ENCODE measurements at places on chromosomes 5 and 9.
A peak's percentile ranks its signal among the peaks of the same experiment; 100 is the strongest.

DNA sequence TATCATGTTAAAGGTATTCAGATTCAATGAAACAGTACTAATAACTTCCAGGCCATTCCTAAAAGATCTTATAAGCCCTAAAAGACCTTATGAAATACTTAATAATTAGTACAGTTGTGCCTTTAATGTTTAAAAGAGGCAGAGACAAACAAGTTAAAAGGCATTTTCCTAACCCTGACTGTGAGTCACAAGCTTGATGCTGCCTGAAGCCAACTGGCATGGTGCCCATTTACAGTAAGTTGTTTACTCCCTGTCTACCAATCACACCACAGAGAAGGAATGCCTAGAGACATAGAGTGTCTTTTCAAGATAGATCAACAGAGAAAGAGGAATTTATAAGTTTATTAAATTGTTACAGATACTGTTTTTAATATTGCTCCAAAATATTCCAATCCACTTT is 47.8 kb downstream of the NR3C1 start:
- peak; percentile 37 for DNase-seq

DNA sequence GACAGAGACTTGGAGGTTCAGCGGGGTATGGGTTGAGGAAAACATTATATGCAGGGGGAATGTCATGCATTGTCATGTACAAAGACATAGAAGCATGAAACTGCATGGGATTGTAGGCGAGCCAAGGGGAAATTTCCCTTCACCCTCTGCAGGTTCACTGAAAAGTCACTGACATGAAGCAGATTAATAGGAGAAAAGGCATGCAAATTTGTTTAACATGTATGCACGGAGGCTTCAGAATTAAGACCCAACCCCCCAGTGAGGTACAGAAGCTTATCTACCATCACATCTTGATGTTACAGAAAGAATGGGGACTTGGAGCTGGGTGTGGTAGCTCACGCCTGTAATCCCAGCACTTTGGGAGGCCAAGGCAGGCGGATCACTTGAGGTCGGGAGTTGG is 18.5 kb downstream of the NIM1K start:
- DNase-seq: no peak

- DNase-seq: no peak
Observed at GRCh38 chr9:87119328-87119881, 172.1 kb upstream of the GAS1 start.

- DNase-seq: no peak
Observed at GRCh38 chr9:98361645-98362044, 106.2 kb upstream of the TBC1D2 start.

DNA sequence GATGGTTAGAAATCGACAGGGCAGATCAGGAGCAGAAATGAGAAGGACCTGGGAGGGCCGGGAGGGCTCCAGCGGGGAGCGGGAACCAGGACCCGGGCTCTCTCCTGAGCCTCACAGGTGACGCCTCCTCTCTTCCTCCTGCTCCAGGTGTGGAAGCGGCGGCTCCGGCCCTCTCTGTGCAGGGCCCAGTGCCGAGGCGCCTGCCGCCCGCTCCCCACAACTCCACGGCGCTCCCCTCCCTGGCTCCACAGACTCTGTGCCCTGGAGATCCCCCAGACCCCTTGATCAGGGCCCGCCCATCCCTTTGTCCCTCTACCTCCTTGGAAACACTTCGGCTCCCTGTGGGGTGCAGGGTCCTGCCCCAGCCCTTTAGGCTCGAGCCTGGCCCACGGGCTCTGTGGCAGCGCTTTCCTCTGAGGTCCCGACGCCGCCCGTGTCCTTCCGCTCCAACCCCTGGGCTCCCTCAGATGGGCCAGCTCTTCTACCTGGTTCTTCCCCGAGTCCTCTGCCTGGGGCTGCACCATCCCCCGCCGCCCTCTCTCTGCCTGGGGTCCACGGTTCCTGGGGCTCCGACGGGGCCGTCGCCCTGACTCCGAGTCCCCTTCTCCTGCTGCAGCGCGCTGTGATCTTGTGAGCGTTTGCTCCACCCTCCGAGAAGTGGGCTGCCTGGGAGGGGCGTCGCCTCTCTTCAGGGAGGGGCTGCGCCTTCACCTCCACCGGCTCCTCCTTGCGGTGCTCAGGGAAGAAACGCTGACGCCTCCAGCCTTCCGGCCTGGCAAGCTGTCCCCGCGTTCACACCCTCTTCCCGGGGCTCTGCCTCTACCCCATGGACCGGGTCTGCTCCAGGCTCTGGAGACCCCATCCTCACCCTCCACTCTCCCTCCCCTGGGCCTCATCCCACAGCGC is 22.4 kb upstream of the SLC6A3 start:
- DNase-seq: no peak

GRCh38 chr5:107121793-107122519 is 548.8 kb downstream of the EFNA5 start:
- no peak for DNase-seq

GRCh38 chr9:95808011-95808410 is 67.5 kb upstream of the ERCC6L2 start:
- DNase-seq: no peak

DNA sequence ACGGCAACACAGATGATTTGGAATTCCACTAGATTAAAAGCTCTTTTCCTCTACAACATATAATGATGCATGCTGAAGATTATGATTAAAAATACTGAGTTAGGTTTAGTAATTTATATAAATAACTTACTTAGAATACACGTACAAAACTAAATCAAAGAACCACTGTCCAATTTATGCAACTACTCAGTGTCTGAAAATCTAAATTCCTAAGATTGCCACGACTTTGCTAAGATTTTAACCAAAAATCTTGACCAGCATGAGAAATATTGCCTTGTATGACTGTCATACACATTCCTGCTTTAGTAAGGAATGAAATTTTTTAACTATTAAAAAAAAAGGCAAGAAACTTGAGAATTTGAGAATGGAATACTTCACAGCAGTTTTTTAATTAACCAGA is 292.4 kb downstream of the ZNF608 start:
- DNase-seq: no peak

GRCh38 chr5:147800491-147800890 is 18.0 kb upstream of the JAKMIP2 start:
- no peak for DNase-seq

All from activated CD4-positive, CD25-positive, alpha-beta regulatory T cell (primary cell).